ENCODE measurements at places on chromosomes 12 and 14.

DNA sequence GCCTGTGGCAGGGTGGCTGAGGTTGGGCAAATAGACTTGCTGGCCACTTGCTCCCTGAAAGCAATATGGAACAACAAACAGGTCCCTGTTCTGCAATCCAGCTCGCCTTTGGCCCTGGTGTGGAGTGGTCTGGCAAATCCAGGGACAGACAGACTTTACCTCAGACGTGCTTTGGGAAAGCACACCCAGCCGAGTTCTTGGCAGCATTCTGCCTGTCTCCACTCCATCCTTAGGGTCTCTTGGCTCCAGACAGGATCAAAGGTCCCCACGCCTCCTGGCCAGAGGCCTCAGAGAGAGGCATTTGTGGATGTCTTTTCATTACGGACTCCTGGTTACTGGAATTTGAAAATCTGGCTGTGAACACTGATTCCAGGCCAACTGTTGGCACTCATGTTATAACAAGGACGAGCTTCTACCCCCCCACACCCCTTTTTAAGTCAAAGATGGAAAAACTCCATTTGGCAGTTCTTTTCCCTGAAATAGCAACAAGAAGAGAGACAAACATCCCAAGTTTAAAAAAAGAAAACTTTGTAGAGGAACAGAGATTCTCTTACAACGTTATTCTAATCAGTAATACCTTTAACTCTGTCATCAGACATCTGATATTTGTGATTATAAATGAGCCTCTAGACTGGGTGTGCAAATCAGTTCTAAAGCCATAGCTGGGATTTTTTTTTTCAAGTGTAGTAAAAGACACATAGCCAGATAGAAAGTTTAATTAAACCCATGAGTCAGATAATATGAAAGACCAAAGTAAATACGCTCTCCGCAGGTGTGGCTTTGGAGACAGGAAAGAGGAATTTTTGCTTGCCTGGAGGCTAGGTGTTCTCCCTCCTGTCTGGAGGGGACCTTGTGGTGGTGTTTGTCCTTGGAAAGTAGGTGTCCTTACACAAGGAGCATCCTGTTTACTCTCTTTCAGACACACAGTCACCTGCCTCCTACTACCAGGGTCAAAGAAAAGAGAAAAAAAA, 60.7 kb downstream of the GALNT8 start:
- no peak for DNase-seq

DNA sequence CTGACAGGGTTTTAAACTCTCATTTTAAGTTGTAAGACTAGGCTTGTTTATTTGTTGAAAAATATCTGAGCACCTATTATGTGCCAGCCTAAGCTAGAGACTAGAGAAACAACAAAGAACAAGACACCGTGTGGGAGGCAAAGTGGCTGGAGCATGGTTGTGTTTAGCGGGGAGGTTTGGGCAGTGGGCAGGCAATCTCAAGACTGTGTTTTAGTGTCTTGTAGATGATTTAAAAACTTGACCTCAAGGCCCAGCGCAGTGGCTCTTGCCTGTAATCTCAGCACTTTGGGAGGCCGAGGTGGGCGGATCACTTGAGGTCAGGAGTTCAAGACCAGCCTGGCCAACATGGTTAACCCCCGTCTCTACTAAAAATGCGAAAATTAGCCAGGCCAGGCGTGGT, 7.8 kb downstream of the RPL36AL start:
- DNase-seq = no peak

- no peak for DNase-seq
Measured at GRCh38 chr12:109334887-109335286, 12.8 kb upstream of the MYO1H start.

- no peak for DNase-seq
Measured at GRCh38 chr12:54024127-54024526, 4.1 kb upstream of the HOXC6 start.

- DNase-seq = no peak
Measured at GRCh38 chr12:26032719-26033241, 74.3 kb downstream of the RASSF8 start.

DNA sequence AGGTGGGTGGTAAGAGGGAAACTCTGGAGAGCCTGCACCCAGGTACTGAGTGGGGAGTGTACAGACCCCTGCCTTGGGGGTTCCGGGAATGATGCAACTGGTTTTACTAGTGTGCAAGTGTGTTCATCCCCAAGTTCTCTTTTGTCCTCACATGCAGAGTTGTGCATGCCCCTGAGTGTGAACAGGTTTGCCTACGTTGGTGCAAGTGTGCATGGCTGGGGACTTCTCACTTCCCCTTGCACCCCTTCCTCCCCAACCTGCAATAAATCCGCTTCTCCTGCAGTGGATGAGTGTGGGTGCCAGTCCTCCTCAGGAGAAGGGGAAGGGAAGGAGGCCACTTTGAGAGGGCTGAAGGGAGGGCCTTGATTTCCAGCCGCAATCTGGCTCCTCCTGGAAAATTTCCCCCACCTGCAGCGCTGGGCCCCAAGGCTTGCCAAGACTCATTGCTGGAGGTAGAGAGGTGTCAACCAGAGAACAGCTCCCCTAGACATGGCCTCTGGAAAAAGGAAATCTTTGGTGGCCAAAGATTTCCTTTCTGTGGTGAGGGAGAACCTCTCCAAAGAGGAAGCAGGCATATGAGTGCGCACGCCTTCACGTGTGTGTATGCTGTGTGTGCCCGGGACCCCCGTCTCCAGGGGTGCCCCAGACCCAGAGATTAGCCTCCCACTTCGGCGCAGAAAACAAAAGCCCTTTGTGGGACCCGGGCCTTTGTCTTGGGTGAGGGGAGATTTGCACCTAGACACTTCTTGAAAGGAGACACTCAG, 5.5 kb downstream of the AQP2 start:
- no peak for DNase-seq

DNA sequence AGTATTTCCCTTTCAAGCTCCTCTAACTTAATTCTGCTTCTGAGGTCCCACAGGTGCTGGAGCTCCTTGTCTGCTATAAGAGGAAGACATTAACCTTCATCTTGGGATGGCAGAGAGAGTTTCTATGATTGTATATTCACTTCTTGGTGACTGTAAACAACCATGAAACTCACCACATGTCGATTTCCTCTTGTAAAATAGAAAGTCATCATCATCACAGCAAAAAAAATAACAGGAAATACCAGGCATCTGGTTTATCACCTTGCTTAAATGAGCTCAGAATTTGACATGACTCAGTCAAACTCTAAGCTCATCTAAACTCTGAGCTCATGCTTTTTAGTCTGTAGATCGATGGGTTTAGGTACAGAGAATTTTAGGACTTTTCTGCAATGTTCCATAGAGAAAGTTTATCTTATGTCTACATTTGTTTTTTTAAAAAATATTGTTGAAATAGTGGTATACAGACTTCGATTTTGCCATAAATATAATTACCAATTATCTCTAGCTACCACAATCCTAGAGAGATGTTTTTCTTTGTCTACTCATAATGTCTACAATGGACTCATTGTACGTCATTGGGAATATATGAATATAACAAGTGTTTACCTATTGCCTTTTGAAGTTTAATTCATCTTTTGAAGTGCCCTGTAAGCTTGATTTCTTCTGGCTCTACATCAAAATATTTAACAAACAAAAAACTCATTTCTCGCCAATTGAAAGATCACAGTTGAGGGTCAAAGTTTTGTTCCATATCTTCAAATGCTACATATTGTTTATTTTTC, 58.4 kb downstream of the IGF1 start:
- DNase-seq = no peak

- no peak for DNase-seq
Measured at GRCh38 chr12:67667276-67668073, 18.9 kb downstream of the DYRK2 start.

GRCh38 chr12:57760347-57760982, 5.6 kb downstream of the MARCHF9 start:
- DNase-seq = no peak

DNA sequence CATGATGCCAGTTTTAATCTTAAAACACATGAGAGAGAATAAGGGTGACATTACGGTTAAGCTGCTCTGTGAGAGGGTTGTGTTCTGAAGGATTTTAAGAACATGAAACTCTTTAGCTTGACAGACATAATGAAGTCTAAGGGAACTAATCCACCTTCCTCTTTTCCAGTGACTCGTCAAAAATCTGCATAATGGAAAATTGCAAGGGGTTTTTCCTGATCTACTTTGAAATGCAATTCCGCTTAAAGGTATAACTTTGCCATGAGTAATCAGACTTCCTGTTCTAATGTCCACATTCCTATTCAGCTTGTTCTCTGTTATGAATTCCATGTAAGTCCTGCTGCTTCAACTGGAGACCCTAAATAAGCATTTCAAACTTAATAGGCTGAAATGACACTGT, at the start of gene ZNF705A:
Gene ZNF705A (plus strand): TSS at position 171 of the 400 bp plus-strand sequence. CDS start 15,611 bp downstream, outside the sequence.
- no peak for DNase-seq

DNA sequence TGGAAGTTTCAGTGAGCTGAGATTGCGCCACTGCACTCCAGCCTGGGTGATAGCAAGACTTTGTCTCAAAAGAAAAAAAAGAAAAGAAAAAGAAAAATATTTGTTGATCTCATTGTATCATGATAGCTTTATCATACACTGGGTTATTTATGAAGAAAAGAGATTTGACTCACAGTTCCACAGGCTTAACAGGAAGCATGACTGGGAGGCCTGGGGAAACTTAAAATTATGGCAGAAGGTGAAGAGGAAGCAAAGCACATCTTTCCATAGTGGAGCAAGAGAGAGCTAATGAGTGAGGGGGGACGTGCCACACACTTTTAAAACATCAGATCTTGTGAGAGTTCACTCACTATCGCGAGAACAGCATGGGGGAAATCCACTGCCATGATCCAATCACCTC, 72.7 kb upstream of the FUT8 start:
- no peak for DNase-seq

DNA sequence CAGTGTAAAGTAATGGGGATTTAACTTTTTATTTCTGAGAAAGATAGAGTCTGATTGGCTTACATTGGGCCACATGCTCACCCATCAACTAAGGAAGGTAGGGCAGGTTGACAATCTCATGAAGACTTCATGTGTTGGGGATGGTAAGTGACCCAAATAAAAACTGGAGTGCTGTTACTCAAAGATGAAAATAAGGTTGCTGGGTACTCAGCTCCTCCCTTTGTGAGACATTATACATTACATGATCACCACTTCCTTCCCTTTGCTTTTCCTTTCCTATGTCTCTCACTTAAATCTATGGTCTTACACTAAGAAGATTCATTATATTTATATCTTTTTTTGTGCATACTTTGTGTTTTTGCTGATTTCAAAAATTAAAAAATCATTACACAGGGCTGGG, 224.0 kb upstream of the PLXNC1 start:
- DNase-seq = no peak

GRCh38 chr12:75917715-75918114, 113.9 kb downstream of the PHLDA1 start:
- DNase-seq = no peak

GRCh38 chr14:66359500-66359899, 126.7 kb upstream of the CCDC196 start:
- peak; percentile 78 for DNase-seq

DNA sequence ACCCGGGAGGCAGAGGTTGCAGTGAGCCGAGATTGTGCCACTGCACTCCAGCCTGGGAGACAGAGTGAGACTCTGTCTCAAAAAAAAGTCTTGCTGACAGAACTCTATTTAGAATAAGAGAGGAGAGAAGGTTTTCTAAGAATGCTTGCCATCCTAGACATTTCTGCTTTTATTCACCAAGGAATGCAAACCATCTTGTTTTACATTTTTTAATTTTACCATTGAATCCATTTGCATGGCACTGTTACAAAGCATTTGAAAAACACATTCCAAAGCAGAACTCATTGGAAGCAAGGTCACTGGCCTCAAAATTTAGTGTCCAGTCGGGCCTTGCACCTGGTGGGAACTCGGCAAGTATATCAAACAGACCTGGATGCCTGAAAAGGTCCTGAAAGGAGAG, 44.2 kb upstream of the RASSF3 start:
- DNase-seq = no peak

DNA sequence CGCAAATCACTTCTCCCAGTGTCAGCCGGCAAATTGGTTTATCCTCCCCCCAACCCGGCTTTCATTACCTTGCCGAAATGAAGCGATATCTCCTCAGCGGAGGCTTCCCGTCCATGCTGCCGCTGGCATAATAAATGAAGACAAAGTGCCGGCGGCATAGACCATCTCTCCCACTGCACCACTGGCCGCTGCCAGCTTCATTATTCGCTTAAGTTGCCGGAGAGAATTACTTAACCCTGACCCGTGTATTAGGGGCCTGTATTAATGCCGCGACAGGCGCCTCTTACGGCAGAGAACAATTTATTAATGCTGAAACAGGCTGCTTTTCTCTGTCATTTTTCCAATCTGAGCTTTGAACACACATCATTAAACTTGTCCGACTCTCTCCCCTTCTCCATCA, 17.5 kb upstream of the GPATCH2L start:
- no peak for DNase-seq

- no peak for DNase-seq
Measured at GRCh38 chr12:123049398-123050240, 69.1 kb downstream of the ARL6IP4 start.

DNA sequence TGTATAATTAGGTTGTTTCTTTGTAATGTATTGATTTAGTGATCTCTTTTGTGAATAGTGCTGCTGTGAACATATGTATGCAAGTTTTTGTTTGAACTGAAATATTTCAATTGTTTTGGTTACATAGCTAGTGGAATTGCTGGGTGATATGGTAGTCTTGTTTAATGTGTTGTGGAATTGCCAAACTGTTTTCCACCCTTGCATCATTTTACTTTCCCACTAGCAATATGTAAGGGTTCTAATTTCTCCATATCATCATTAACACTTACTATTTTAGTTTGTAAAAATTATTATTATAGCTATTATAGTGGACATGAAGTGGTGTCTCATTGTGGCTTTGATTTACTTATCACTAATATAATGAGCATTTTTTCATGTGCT, 5.9 kb downstream of the G2E3 start:
- DNase-seq = no peak

DNA sequence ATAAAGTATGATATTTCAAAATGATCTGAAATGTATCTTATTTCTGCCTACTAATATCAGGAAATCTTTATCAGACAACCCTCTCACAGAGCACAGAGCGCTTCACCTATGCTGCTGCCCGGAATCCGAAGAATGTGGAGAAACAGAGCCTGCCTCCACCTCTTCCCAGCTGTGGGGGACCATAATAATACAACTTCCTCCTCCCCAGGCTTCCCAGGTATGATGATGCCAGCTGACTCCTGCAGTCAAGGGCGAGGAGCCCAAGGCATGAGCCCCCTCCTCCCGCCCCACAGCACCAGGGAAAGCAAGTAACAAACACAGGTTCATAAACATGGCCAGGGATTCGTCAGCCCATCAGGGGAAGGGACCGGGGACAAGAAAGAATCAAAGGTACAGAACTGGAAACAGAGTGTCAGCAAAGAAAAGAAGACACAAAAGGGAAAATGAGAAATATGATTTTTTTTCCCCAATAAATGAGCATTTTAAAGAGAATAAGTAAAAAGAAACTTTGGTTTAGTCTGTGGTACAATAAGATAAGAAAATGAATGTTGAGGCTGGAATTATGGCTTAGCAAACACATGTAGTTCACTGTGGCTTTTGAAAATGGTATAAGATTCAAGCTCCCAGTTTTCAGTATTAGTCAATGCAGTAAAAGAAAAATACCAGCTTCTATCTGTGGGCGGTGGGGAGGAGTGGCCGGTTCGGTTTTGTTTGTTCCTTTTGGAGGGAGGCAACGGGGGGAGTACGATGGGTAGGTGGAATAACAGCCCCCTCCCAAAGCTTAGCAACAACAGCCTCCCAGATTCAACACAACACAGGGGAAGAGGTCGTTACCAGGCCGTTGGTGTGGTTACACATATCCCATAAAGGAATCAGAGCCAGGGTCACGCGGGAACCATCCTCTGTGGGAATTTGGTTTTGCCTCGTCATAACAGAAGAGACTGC, 68.3 kb downstream of the SETD3 start:
- DNase-seq = no peak
